HuH-7.5 (cell line): ENCODE measurements at places on chromosomes 12 and 14.

GRCh38 chr12:31658471-31659086 is 909 bp upstream of the ETFBKMT start:
- DNase-seq = no peak

GRCh38 chr12:104460041-104460719 is 3.4 kb downstream of the CHST11 start:
- no peak for DNase-seq

GRCh38 chr12:79424109-79424721 is 266.5 kb downstream of the PAWR start:
- DNase-seq = no peak

DNA sequence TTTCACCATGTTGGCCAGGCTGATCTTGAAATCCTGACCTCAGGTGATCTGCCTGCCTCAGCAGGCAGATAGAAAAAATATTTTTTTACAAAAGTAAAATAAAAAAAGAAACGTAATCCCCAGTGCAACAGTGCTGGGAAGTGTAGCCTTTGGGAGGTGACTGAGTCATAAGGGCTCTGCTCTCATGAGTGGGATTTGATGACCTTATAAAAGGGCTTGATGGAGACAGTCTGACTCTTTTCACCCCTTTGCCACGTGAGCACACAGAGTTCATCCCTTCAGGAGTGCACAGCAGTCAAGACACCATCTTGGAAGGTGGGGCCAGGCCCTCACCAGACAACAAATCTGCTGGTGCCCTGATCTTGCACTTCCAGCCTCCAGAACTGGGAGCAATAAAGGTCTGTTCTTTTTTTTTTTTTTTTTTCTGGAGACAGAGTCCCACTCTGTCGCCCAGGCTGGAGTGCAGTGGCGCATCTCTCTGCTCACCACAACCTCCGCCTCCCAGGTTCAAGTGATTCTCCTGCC is 24.7 kb upstream of the DYNC1H1 start:
- no peak for DNase-seq

DNA sequence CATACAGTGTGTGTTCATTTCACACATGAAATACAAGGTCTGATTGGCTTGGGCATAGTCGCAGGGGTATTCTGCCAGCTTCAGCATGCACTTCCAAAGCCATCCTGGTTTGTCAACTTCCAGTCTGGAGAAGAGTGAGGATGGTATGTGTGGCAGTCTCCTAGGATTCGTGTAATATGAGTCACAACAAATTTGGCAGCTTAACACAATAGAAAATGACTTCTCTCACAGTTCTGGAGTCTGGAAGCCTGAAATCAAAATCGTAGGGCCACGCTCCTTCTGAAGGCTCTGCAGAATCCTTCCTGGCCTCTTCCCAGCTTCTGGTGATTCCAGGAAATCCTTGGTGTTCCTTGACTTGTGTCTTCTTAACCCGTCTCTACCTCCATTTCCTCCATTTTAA is 167.5 kb downstream of the PPM1H start:
- DNase-seq = no peak

GRCh38 chr14:96129128-96129736 is 75.4 kb upstream of the BDKRB2 start:
- DNase-seq = no peak

DNA sequence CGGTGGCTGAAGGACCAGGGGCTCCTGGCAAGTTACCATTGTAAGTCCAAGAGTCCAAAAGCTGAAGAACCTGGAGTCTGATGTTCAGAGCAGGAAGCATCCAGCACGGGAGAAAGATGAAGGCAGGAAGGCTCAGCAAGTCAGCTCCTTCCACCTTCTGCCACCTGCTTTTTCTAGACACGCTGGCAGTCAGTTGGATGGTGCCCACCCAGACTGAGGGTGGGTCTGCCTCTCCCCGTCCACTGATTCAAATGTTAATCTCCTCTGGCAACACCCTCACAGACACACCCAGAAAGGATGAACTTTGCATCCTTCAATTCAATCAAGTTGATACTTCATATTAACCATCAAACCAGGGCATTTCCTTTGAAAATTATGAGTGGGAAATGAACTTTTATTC is 1272.4 kb upstream of the TMEM132C start:
- DNase-seq = no peak

GRCh38 chr12:50520416-50521207 is 15.8 kb downstream of the DIP2B start:
- DNase-seq = no peak
